ENCODE measurements at places on chromosomes 5 and 9.

DNA sequence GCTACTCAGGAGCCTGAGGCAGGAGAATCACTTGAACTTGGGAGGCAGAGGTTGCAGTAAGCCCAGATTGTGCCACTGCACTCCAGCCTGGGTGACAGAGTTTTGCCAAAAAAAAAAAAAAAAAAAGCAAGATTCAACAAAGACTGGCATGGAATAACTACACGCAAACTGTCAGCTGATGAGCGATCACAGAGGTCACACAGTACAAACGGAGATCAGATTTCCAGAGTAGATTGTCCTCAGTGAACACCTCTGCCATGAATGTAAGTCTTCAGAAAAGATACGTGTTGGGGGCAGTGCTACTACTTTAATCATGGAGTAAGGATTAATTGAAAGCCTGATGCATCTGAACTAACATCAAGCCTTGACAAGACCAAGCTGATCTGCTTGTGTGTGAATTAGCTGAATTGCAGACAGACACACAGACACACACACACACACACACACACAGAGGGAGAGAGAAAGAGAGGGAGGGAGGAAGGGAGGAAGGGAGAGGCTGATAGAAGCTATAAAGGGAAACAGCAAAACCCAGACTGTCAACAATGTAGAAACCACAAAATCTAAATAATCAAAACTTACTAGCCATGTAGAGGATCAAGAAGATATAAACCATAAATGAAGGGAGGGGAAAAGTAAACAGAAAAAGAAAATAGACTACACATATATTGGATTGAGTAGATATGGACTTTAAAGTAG is 222.9 kb upstream of the ZNF462 start:
- DNase-seq = no peak

GRCh38 chr9:1978941-1979340 is 36.2 kb upstream of the SMARCA2 start:
- DNase-seq = no peak

GRCh38 chr5:69368458-69369339 is 621 bp downstream of the AK6 start:
- DNase-seq = no peak

- DNase-seq = no peak
Observed at GRCh38 chr5:145044970-145045369, 790.2 kb downstream of the PRELID2 start.

- DNase-seq = no peak
Observed at GRCh38 chr5:19044311-19044710, 943.7 kb downstream of the CDH18 start.

DNA sequence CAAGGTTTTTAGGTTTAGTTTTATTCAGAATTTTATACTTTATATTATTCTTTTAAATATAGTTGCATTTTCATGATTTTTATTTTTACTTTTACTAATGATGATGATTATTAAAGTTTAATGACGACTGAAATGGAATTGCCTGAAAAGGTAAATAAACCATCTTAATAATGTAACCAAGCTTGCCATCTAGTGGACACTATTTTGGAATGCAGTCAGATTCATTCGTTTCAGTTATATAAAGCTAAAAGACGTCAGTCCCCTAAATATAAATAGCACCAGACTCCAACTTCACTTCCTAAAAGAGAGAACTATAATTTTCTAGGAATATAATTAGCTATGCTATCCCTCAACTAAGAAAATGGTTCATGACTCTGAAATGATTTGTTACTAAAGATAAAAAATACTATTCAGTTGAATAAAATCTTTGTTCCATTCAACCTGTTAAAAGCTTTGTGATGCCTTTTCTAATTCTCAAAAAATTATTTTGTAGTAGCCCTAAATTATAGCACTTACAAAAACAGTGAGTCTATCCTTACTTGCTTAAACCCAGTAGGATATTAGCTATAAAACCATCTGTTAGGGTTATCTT is 19.9 kb downstream of the ABITRAM start:
- DNase-seq = no peak

- no peak for DNase-seq
Observed at GRCh38 chr9:94794476-94795167, 68.1 kb downstream of the AOPEP start.

DNA sequence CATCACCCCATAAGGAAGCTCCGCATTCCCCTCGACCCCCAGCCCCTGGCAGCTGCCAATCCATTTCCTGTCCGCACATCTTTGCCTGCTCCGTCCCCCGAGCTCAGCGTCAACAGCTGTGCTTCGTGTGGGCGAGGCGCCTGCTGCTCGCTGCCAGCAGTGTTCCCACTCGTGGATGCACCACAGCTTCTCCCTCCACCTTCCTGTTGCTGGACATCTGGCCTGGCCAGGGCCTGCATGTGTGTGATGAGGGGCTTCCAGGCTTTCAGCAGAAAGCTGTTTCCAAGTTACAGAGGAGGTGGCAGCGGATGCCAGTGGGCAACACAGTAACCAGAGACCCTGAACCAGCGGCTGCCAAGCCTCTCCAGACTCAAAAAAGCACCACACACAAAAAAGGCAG is 86.0 kb downstream of the PRRT1B start:
- DNase-seq = no peak

GRCh38 chr5:103889500-103890209 is 327.1 kb upstream of the NUDT12 start:
- no peak for DNase-seq

DNA sequence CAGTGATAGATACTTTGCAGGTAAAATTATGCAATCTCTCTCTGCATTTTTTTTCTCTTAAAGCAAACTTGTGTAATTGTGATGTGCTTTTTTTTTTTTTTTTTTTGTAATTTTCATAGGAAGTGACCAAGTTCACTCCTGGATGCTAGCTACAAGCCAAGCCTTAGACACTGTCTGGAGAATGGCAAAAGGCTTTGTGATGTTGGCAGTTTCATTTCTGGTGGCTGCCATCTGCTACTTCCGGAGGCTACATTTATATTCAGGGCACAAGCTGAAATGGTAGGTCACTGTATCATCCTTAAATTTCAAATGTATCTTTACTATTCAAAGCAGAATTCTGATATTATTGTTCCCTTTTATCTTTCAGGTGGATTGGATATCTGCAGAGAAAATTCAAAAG is 19.3 kb downstream of the OTULINL start:
- DNase-seq = no peak

GRCh38 chr9:133029994-133030316 is 842 bp upstream of the GTF3C5 start:
- DNase-seq = no peak

GRCh38 chr9:120187758-120188157 is 392.2 kb downstream of the CDK5RAP2 start:
- DNase-seq = no peak

GRCh38 chr5:57004800-57005199 is 52.9 kb upstream of the MIER3 start:
- no peak for DNase-seq

DNA sequence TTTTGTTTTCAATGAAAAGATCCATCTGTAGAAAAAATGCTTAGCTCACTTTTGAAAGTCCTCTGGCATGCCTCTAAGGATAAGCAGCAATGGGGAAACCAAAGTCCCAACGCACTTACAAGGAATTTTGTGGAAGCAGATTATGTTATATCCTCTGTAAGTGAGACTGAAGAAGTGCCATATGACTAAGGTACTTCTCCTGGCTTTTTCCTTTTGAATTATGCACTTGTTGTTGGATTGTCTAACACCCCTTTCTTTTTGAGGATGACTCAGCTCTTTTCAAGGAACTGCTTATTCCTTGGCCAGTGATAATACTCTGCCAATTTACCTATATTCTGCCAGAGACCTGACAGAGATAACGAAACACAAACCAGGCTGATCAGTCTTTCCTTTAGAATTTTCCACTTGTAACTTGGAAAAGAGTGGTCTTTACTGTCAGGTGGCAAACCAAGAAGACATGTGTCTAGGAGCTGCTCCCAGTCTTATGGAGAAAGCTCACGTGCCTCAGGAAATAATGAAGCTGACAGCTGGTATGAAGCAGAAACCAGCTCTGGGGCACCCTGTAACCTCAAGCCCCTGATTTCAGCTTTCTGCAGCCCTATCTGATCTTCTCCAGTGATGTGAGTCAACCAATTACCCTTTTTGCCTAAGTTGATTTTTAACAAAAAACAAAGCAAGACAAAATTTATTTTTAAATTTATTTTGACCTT is 290.8 kb upstream of the FBXL7 start:
- DNase-seq = no peak

GRCh38 chr5:88279584-88279983 is 10.9 kb upstream of the TMEM161B start:
- no peak for DNase-seq
